Stimulated activated CD8-positive, alpha-beta memory T cell treated with anti-CD3 and anti-CD28 coated beads, Interleukin-7, amount 100 ng/mL, for 1 hour (primary cell): ENCODE measurements at places on chromosomes 4 and X.

DNA sequence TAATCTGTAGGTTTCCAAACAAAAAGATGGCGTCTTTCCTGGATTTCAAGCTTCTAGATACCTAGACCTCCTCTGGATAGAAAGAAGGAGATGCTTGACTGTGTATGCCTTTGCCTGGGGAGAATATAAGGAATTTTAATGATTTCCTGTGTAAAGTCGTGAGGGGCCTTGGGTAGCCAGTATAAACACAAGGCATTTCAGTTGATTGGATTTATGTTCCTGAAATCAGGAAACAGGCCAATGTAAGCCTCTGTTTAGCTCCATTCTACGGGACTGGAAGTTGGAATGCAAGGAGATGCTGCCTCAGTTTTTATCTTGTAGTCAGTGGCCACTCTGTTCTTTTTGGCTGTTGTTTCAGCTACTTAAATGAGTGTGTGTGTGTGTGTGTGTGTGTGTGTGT is 137.2 kb downstream of the GUCY2F start:
- DNase-seq = no peak

DNA sequence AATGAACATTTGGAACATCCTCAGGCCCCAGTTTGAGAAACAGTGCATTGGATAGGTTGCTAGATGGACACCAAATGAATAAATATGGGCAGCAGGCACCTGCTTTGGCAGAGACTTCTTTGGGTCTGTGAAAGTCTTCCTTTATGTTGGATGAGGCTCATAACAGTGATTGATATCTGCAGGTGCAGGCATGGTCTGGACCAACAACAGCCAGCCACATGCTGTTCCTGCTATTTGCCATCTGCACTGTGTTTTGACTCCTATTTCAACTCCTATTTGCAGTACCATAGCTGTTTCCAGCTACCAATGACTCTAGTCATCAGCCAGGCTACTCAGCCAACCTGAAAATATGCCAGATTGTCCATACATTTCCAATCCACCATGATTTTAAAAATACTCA is 60.9 kb downstream of the ANAPC4 start:
- no peak for DNase-seq

GRCh38 chrX:38699696-38700095 is 101.6 kb upstream of the MID1IP1 start:
- no peak for DNase-seq

DNA sequence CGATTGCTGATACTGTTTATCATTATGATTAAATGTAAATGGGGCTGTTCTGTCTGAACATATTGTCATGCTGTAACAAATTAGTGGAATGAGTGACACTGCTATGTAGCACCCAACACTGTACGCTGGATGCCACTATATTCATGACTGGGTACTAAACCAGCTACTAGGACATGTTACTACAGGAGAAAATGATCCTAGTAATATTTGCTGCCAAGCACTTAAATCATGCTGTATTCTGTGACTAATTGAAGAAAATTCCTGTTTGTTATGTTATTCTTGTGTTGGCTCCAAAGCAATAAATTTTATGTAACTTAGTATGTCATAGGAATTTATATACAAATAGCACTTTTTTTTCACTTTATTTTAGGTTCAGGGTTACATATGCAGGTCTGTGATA is 804.2 kb downstream of the CENPC start:
- no peak for DNase-seq

GRCh38 chrX:103362474-103362873 is 6.2 kb downstream of the TCEAL9 start:
- DNase-seq = no peak

DNA sequence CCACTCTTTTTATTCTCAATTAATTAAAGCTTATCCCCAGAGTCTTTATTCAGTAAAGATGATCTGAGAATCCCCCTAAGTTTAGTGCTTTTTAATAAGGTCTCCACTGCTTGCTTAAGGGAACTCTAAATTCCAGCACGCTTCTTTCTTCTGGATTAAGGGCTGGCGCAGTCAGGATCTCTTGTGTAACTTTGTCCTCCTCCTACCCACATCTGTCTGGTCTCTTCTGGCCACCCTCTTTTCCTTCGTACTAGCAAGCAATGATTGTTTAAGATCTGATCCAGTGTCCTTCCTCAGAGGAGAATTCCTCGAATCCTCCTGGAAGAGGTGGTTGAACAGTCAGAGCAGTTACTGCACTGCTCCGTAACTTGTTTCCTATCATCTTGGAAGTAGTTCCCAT is 14.0 kb upstream of the PAQR3 start:
- DNase-seq = no peak

DNA sequence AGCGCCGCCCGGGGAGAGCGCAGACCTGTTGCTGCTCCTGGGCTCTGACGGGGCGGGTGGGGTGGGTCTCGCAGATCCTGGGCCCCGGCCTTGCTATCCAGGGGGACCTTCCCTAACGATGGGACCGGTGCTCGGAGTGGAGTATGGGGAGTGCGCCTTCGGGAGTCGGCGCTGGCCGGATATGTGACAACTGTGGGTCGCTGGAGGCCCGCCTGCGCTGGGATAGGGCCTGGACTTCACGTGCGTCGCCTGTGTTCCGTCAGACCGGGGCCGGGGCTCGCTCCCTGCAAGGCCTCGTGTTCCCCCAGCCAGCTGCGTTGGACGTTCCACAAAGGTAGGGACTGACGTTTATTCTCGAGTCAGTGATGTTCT is 1.3 kb downstream of the TBL1X start:
- DNase-seq = no peak

GRCh38 chr4:95193391-95194224 is 355.2 kb downstream of the UNC5C start:
- DNase-seq = no peak

- DNase-seq = no peak
Observed at GRCh38 chr4:150212485-150212884, 134.2 kb downstream of the DCLK2 start.

- DNase-seq = no peak
Observed at GRCh38 chr4:174538876-174539250, 16.6 kb upstream of the HPGD start.

- no peak for DNase-seq
Observed at GRCh38 chr4:76585272-76585671, 150.2 kb downstream of the SHROOM3 start.

GRCh38 chrX:40007131-40007755 is 90.5 kb downstream of the BCOR start:
- DNase-seq = no peak
